ENCODE measurements at places on chromosomes 4 and X.

GRCh38 chrX:8204943-8205342, 33.9 kb upstream of the VCX2 start:
- H3K4me1 ChIP-seq, result no peaks in the 10 kb centered on the region
- H3K27me3 ChIP-seq, result no peaks in the 10 kb centered on the region
- H3K27ac ChIP-seq, result no peak overlapping the region
- no peak for DNase-seq

DNA sequence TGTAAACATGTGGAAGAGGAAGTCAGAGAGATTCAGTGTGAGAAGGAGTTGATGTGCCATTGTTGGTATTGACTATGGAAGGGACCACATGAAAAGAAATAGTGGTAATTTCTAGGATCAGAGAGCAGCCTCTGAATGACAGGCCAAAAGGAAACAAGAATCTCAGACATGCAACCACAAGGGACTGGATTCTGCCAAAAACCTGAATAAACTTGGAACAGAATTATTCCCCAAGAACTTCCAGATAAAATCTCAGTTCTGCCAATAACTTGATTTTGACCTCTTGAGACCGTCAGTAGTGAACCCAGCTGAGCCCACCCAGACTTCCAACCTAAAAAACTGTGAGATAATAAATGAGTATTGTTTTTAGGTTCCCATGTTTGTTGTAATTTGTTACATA, 653.6 kb upstream of the NR3C2 start:
- DNase-seq, result no peak
- no peaks in the 10 kb centered on the region for H3K36me3 ChIP-seq
- no peaks in the 10 kb centered on the region for H3K27me3 ChIP-seq
- H3K4me3 ChIP-seq, result no peak overlapping the region

DNA sequence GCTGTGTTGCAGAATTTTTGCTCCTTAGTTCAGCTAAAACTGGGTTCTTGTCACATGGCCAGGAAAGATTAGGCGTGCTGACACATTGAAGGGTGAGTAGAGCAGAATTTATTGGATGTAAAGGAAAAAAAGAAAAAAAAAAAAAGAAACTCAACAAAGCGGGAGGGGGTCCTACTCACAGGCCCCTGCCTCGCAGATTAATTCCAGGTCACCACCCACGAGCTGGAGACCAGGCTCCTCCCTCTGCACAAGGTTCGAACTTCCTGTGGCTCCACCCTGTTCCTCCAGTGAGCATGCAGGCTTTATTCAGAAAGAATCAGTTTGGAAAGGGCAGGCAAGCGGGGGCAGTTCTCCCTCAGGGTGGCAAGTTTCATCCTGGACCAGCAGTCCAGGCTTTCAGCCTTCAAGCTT, 17.1 kb downstream of the MGST2 start:
- H3K27ac ChIP-seq, result peak overlapping the region; percentile 86
- peaks cover 2% of the 10 kb centered on the region for H3K36me3 ChIP-seq
- peaks cover 9% of the 10 kb centered on the region for H3K4me1 ChIP-seq
- no peak for DNase-seq

DNA sequence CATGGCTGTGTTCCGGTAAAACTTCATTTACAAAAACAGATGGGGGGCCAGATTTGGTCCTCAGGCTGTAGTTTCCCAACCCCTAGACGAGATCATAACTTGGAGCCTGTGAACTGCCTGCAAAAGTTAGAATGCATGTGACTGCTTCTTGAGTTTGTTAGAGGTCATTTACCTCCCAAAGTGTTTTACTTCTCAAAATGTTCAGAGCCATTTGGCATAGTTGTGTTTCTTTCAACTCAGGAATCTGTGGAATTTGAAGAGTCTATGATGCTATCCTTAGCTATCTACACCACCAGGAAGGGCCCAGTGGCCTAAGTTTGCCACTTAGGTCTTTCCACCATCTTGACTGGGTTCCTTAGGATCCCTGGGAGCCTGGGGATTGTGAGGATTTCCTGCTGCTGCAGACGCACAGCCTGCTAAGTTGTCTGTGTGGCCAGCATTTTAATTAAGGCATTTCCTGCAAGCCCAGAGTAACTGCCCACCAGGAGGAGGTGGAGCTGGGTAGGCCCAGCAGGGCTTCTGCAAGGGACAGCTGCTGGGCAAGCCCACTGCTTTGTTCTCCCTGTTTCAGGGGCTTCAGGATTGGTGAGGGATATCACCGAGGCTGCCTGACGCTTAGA, 53.1 kb downstream of the CCNI start:
- H3K36me3 ChIP-seq, result peaks cover 60% of the 10 kb centered on the region
- no peak overlapping the region for H3K4me3 ChIP-seq
- peaks cover 23% of the 10 kb centered on the region for H3K4me1 ChIP-seq
- peak; percentile 81 for DNase-seq

- peak; percentile 72 for DNase-seq
- H3K4me3 ChIP-seq, result no peak overlapping the region
- H3K36me3 ChIP-seq, result no peaks in the 10 kb centered on the region
Measured at GRCh38 chrX:115413246-115413878, 123.8 kb downstream of the LUZP4 start.
